ENCODE measurements at places on chromosomes 7 and 10.

GRCh38 chr7:66238773-66239466 lies 33.8 kb downstream of the TPST1 start:
- DNase-seq = no peak

- no peak for DNase-seq
Observed at GRCh38 chr7:130090745-130091532, 20.6 kb downstream of the KLHDC10 start.

- no peak for DNase-seq
Observed at GRCh38 chr7:80643336-80643915, 5.0 kb downstream of the CD36 start.

DNA sequence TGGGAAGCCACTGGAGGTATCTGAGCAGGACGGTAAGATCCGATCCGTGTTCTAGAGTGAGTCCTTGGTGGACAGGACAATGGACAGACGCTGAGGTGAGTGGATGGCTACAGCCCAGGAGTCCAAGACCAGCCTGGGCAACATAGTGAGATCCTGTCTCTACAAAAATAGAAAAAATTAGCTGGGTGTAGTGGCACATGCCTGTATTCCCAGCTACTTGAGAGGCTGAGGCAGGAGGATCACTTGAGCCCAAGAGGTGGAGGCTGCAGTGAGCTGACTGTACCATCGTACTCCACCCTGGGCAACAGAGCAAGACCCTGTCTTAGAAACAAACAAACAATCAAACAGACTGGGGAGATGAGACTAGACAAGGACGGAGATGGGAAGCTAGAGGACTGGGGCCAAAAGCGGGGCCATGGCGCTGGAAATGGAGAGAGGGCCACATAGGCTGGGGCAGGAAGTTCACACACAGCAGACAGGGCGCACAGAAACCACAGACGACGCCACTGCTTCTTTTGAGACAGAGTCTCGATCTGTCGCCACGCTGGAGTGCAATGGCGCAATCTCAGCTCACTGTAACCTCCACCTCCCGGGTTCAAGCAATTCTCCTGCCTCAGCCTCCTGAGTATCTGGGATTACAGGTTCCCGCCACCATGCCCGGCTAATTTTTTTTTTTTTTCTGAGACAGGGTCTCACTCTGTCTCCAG lies 24.7 kb downstream of the DAGLB start:
- no peak for DNase-seq

DNA sequence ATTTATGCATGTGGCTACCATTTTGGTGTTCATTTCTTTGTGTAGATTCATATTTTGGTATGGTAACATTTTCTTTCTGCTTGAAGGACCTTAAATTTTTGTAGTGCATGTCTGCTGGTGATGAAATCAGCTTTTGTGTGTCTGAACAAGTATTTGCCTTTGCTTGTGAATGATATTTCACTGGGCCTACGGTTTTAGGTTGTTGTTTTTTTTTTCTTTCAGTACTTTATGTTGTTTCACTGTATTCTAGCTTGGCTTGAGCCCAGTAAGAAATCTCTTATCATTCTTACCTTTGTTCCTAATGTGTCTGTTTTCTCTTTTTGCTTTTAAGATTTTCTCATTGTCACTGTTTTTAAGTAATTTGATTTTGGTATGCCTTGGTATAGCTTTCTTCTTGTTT lies 31.9 kb downstream of the SAMD8 start:
- no peak for DNase-seq

Measured in activated CD8-positive, alpha-beta memory T cell treated with anti-CD3 and anti-CD28 coated beads for 24 hours (primary cell).